ENCODE measurements at places on chromosomes 5 and 9.
A peak's percentile ranks its signal among the peaks of the same experiment; 100 is the strongest.

GRCh38 chr5:42718591-42718990, 38.0 kb upstream of the CCDC152 start:
- DNase-seq: no peak

DNA sequence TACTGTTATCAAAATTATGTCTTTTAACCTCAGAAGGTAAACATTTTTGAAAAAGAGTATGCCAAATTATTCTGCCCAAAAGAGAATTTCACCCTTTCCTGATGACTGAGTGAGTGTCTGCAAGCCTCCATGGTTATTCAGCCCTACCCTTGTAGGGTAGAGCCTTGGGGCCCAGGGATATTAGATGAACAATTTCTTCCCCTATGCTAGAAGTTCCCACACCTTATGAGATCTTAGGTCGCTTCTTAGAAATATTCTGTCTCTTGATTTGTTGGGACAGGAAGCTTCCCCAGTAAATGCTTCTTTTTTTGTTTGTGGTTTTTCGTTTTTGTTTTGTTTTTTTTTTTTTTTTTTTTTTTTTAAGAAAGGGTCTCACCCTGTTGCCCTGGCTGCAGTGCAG, 3.1 kb downstream of the CRB2 start:
- DNase-seq: no peak

DNA sequence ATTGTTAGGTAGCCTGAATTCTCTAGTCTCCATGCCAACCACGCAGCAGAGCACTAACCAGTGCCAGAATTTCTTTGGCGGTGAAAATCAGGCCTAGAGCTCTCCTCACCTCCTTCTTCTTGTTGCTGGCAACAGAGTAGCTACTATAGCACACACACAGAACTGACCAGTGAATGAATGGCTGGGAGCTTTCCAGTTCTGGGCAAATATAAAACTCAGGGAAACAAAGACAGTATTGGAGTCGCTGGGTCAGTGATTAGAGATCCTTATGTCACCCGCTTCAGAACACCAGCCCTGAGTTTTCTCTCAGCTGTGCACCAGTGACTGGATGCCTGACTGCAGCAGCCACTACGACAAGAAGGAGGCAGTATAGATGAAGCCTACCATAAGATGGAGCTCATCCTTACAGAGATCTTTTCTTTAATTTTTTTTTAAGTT, 26.9 kb upstream of the FEM1C start:
- DNase-seq: no peak

DNA sequence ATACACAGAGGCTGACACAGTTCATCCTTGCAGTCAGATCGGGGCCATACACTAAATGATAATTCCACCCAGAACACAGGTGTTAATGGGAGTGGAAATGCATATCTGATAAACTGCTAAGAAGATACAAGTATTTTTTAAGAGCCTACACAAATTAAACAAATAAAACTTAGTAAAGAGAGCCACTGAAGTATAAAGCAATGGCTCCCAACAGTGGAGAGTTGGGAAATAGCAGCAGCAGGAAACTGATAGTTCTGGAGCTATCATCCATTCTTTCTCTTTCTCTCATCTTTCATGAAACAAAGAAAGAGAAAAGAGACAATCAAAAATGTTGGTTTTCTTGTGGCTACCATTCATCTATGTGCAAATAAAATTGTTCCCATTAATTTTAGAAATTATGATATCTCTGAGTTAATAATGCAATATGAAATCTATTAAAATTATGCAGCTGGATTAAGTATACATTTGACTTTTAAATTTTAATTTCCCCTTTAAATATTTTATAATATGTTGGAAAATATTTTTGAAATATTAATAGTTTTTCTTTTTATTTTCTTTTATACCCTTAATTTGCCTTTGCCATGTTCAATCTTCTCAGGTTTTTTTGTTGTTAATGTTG, 120.8 kb downstream of the EMB start:
- no peak for DNase-seq

GRCh38 chr5:168301593-168302390, 10.3 kb downstream of the WWC1 start:
- no peak for DNase-seq

DNA sequence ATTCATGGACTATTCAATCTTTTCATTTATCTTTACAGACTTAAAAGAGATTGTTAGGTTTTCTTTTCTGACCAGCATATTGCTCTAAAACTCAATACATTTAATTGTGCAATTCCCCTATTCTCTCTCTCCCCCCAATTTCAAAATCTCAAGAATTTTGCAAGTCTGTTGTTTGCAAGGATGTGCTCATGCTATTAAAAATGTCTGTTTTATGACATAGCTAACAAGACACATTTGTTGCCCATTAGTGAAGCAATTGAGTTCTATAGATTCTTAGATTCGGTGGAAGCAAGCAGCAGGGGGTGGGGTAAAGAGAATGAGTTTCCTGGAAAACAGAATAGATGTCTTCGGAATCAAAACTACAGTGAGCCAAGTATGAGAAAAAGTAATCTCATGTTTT, 8.5 kb upstream of the CSNK1A1 start:
- DNase-seq: no peak

GRCh38 chr5:67672636-67673035, 476.0 kb upstream of the CD180 start:
- DNase-seq: no peak

DNA sequence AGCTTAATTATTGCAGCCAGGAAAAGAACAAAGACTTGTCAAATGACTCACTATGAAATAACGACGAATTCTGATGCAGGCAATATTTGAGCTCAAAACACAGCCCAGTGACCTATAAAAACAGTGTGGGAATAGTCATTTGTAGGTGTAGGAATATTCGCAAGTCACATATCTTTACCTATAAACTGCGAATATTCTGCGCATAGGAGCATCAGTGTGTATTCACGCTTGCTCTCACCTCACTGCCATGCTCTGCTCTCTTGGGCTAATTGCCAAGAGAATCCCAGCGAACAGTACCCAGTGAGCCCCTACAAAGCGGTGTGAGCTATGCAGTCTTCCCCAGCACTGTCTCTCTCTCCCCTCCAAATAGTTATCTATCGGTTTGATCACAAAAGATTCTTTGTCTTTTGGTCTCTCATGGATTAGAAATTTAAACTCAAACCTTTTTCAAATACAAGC, 74.2 kb downstream of the ST8SIA4 start:
- no peak for DNase-seq

DNA sequence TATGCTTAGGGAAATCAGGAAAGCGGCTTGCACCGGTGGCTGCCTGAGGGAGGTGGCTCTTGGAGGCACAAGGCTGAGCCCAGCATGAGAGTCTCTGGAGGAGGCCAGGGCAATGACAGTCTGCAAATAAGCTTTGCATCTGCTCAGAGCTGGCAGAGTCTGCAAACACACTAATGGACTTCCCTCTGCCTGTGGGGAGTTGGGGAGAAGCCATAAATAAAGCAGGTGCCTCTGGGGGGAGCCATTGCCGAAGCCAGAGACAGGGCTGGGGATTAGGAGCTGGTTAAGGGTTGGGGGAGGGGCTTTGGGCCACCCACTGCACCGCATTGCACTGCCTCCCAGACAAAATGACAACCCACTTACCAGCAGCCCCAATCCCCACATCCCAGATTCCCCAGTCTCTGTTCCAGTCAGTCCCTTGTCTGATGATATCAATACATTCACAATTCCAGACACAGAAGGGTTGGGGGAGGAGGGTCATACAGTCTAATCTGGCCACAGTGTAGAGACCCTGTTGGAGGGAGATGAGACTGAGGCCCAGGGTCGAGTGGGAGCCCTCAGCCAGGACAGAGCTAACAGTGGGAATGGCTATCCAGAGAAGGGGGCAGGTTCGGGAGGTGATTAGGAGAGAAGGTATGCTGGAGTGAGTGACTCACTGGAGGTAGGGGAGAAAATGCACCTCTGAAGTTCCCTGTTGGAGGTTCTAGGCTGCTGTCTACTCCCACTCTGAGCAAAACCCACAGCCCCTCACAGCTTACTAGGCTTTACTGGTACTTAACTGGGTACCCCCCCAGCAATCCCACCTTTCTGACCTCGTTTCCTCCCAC, 53.7 kb downstream of the PAX5 start:
- peak; percentile 82 for DNase-seq

DNA sequence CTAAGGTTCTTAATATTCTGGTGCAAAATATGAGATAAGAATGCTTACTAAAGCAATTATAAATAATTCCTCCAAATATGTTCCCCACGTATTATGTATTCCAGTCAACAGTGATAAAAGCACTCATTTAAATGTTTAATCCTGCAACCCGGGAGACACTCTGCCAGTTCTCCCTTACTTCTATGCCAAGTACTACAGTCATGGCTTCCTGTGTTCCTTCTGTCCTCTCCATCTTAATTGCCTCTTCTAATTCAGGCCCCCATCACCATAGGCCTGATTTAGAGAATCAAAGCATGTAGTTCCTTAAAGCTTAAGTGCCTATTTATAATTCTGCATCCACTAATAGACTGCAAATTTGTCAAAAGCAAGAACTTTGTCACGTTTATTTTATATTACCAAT, 474.8 kb downstream of the SEMA5A start:
- no peak for DNase-seq

GRCh38 chr5:142826741-142827492, 56.7 kb downstream of the ARHGAP26 start:
- DNase-seq: no peak

GRCh38 chr5:72653586-72653985, 146.4 kb upstream of the ZNF366 start:
- DNase-seq: no peak

DNA sequence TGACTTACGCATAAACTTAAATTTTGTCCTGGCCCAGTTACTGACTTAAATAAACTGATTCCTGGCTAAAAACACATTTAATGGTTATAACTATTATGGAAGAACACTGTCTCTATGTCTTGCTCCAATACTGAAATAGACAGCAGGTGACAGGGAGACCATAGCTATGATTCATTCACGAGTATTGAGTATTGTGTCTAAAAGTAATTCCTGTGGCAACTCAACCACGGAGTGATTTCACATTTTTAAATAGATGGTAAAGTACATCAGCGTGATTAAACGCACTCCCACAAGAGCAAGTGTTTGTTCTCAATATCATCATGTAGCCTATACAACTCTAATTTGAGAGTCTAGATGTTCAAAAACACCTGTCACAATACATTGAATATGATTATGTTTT, 35.9 kb upstream of the PCSK1 start:
- no peak for DNase-seq

DNA sequence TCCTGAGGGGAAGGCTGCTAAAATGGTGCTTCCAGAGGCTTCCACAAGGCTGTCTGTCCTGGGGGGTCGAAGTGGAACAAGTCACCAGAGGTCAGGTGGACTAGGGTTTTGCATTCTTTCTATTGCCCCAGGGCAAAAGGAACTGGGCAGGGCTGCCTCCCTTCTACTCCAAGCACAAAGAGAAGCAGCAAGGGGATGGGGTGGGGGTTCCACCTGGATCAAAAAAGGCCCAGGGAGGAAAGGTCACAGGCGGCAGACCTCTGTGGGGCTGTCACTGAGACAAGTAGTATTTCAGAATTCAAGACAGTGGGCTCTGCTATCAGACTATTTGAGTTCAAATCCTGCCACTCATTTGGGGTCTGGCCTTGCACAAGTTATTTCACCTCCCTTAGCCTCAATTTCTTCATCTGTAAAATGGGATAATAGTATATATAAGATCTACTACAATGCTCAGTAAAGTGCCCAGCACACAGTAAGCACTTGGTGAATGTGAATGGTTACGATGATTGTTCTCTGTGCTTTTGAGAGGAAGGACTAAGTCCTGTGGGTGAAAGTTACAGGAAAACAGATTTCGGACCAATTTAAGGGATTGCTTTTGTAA, 1.9 kb upstream of the ARSI start:
- DNase-seq: no peak

GRCh38 chr5:73422164-73422563, 26.4 kb downstream of the FOXD1 start:
- DNase-seq: no peak

- no peak for DNase-seq
These were observed 28.7 kb downstream of the TTC23L start for GRCh38 chr5:34867660-34868059.

- DNase-seq: no peak
These were observed 340.3 kb downstream of the KCNN2 start for GRCh38 chr5:114702136-114702535.

GRCh38 chr5:151002681-151003502, 17.5 kb upstream of the GPX3 start:
- DNase-seq: no peak

DNA sequence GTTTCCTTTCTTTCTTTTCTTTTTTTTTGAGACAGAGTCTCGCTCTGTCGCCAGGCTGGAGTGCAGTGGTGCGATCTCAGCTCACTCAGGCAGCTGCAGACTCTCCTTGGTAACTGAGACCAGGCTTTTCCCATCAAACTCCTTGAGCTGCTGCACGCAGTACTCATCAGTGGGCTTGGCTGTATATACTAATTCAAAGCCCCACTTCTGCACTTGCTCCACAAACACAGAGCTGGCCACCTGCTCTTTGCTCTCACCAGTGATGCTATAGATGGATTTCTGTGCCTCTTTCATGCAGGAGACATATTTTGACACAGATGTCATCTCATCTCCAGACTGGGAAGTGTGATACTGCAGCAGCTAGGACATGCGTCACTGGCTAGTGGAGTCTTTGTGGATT, 252.7 kb downstream of the AP3B1 start:
- no peak for DNase-seq

- no peak for DNase-seq
These were observed 363.4 kb downstream of the RAB3C start for GRCh38 chr5:58946230-58946629.

GRCh38 chr5:133245191-133246052, 193.6 kb downstream of the HSPA4 start:
- no peak for DNase-seq

GRCh38 chr9:119834064-119834620, 464.9 kb upstream of the BRINP1 start:
- no peak for DNase-seq

- no peak for DNase-seq
These were observed 19.5 kb upstream of the RANBP6 start for GRCh38 chr9:6034954-6035353.

- DNase-seq: no peak
These were observed 13.2 kb downstream of the GARNL3 start for GRCh38 chr9:127277770-127278169.

DNA sequence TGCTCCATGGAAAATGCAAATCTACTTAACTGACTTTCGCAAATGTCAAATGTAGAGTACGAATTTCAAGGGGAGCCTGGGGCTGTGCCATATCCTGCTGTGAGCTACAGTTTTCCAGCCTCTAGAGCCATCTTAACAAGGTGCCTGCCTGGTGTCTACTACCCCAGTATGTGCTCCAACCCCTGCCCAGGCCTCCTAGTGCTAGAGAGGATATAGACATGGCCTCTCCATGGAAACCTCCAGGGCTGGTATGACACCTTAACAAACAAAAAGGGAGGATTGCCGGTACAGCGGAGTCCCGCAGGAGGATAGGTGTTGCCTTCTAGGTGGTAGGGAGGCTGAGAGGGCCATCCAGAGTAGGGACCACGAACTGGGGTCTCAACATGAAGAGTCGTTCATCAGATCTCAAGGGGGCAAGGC, 13.6 kb upstream of the IL3 start:
- DNase-seq: no peak
